Activated CD8-positive, alpha-beta T cell treated with anti-CD3 and anti-CD28 coated beads for 36 hours (primary cell): ENCODE measurements at places on chromosomes 12 and 14. TPM values are rescaled to one million over a fixed set of nuclear protein-coding genes. Genes with fewer than 3 reads are reported as not detected.

- no peak for DNase-seq
Observed at GRCh38 chr12:8742501-8742900, 44.7 kb downstream of the RIMKLB start.

GRCh38 chr14:72550513-72550912 is 343.4 kb downstream of the DPF3 start:
- DNase-seq: no peak

GRCh38 chr12:50620978-50621360 is 116.2 kb downstream of the DIP2B start:
- no peak for DNase-seq

DNA sequence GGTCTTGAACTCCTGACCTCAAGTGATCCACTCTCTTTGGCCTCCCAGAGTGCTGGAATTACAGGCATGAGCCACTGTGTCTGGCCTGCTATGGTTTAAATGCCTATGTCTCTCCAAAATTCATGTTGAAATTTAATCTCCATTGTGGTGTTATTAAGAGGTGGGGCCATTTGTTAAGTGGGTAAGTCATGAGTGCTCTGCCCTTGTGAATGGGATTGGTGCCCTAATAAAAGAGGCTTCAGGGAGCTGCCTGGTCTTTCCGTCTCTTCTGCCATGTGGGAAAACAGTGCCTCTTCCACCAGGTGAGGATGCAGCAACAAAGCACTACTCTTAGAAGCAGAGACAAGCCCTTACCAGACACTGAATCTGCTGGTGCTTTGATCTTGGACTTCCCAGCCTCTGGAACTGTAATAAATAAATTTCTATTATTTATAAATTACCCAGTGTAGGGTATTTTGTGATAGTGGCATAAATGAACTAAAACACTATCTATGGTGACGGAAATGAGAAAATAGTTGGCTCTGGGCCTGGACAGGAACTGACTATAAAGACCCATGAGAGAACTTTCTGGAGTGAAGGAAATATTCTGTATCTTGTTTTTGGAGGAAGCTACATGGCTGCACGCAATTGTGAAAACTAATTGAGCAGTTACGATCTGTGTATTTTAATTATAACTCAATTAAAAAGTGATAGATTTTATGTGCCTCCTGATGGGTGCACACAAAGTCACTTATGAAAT is 12.1 kb upstream of the ATP23 start:
- no peak for DNase-seq

GRCh38 chr12:131363393-131363792 is 347.5 kb upstream of the SFSWAP start:
- no peak for DNase-seq

DNA sequence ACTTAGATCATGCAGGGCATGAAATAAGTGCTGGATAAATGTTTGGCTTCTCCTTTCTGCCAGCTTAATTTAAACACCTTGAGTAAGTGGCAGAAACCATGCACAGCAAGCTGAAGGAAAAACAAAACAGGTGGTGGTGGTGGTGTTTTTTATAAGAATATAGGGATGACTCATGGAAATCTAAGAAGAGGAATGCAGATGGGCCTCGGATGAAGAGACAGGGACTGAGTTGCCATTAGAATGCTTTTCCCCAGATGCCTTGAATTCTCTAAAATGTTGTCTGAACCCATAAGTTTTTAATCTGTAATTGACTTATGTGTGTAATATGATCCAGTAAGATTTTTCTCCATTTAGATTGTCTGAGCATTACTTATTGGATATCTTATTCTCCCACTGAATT is 93.1 kb upstream of the ZDHHC17 start:
- no peak for DNase-seq

The PRH2 gene
- total RNA-seq: not detected

The SYCP3 gene
- total RNA-seq: 0.09 TPM

The ACRBP gene
- total RNA-seq: 2.0 TPM

- DNase-seq: peak; percentile 2
Observed at GRCh38 chr12:59472273-59472672, 123.6 kb upstream of the SLC16A7 start.

DNA sequence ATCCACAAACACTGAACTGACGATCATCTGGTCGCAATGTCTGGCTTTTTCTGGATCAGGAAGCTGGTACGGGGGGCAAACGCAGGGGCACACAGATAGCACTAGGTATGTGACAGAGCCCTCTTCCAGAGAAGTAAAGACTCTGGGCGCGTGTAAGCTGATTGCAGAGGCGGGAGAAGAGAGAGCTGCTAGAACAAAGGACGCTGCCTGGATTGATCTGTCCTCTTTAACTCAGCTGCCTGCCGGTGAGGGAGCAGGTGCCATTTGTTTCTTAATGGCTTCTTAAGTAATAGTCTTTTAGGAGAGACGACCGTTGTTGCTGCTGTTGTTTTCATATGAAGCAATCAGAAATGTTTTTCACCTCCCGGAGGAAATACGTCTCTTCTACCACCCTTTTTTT is 77.3 kb downstream of the GLT1D1 start:
- DNase-seq: no peak

DNA sequence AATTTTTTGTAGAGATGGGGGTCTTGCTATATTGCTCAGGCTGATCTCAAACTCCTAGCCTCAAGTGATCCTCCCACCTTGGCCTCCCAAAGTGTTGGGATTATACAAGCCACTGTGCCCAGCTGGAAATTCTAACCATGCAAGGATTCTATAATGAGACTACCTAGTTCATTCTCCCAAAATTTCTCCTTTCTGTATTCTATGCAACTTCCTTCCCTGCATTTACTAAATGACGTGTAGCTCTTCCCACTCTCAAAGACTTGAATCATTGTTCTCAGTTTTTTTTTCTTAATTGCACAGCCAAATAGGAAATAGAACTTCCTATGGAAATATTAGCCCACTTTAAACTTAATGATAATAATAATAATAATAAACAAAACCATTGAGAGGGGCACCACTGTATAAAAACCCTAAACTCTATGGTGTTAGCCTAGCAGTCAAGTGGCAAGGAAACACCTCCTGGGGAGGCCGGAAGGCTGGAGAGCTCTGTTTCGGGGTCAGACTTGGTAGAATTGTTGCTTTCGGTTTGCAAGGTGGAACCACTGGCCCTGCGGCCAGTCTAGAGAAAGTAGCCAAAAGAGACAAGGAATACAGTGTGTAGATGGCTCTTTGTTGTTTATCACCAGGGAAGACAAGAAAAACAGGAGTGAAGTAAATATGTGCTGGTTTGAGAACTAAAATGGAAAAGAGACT is 40.0 kb upstream of the TESC start:
- no peak for DNase-seq

The ARHGAP9 gene
- 128 TPM for total RNA-seq

The CLEC1A gene
- total RNA-seq: not detected

The RNF212B gene
- not detected for total RNA-seq

DNA sequence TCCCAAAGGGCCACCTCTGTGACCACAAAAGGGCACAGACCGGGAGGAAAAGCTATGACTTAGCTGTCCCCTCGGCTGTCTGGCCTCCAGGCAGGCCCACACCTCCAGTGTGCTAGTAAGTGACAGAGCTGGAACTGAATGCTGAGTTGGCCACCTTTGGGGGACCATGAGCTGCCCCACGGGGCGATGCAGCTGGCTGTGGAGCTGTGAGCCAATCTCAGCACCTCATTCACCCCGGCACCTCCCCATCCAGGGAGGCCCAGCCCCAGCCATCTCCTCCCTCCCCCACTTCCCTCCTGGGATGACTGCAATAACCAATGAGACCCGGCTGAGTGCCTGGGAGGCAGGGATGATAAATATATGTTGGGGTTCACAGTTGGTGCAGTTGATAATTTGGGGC is 12.2 kb upstream of the TESC start:
- no peak for DNase-seq

- no peak for DNase-seq
Observed at GRCh38 chr14:44211718-44212117, 295.4 kb downstream of the FSCB start.

DNA sequence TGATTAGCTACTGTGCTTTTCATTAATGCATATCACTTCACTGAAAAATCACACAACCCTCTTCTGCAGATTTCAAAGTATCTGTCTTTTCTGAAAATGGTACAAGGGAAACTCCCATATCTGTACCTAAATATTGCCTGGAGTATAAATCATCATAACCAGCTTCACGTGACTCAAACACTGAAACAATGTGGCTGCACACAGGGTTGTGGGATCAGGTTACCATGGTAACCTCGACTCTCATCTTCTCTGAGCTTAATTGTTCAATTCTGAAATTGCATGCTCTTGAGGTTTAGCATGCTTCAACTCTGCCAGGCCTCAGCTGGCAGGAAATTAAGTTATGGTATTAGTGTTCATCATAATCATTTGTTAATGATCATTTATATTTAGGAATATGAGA is 77.5 kb upstream of the CPSF6 start:
- peak; percentile 77 for DNase-seq

GRCh38 chr14:26773906-26774593 is 176.2 kb upstream of the NOVA1 start:
- no peak for DNase-seq

DNA sequence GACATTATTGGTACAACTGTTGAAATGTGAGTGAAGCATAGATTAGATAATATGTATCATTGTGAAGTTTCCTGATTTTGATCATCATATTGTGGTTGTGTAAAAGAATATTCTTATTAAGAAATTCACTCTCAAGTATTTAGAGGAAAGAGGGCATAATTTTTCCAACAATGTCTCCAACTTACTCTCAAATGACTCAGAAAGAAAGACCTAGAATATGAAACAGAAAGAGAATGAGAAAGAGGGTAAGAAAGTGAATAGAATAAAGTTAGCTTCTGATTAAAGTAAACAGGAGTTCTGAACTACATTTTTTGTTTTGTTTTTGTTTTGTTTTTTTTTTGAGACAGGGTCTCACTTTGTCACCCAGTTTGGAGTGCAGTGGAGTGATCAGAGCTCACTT is 123.0 kb downstream of the CPNE8 start:
- no peak for DNase-seq

DNA sequence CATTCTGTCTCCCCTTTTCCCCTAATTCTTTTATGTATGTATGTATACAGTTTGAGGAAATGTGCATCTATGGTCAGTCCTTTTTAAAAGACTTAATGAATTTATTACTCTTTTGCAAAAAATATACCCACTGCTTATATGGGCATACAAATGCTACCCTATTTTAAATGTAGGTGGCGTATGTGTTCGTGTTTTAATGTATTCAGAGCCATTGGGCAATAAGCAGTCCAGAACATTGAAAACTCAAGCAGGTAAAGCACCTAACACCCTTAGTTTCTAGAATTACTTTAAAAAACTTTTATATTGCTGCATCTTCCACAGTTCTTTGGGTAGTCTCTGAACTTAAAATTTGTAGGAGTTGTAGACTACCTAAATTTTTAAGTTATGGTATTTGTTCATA is 42.6 kb upstream of the A2ML1 start:
- no peak for DNase-seq

The GYS2 gene
- not detected for total RNA-seq

DNA sequence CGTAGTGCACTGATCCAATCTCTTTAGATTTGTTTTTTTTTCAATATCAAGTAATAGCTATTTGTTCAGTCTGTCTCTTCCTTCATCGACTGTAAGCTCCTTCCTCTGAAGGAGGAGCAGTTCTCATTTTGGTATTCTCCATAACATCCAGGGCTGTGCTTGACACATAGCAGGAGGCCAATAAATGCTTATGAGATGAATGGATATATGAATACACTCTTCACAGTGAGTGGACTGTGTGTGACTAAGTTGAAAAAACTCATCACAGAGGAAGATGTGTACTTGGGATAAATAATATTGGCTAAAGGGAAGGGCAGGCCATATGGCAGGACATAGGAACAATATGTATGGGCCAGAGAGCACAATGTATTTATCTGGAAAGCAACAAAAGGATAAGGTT is 205.3 kb upstream of the PRICKLE1 start:
- no peak for DNase-seq

The MAX gene
- 92.6 TPM for total RNA-seq

DNA sequence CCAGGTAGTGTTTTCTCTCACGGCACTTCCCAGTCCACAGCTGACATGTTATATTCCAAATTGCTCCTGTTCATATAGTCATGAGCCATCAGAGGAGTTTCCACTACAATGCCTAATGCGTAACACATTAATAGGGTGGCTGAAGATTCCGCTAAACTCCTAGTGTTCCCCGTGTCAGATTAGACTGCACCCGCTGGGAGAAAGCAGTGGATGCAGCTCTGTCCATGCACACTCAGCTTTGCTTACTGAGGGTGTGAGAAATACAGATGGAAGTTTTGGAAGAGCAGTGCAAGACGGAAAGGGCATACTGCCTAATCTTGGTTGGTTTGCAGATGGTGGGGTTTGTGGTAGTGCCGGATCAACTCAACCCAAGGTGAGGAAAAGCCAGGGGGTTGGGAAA is 5.6 kb downstream of the PPP1R3E start:
- DNase-seq: no peak

DNA sequence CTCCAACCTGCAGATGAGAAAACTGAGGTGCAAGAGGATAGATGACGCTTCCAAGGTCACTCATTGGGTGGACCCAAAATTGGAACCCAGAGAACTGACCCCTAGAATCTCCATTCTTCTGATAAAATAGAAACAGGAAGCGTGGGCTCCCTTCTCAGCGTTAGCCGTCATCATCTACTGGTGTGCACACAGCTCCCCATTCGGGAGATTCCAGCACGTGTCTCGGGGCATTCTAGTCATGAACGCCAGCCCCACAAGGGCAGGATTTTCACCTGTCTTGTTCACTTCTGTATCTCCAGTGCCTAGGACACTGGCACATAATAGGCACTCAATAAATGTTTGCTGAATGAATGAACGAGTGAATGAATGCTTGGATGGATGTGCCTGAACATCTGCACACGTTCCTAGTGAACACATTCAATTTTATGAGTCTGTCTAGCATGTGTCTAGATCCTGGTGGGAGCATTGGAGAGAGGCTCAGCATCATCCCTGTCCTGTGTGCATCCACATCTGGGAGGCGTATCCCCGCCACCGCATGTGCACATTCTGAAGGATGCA is 30.5 kb downstream of the RASAL1 start:
- DNase-seq: no peak

- no peak for DNase-seq
Observed at GRCh38 chr12:42308390-42308789, 17.5 kb downstream of the ZCRB1 start.

The CACNA2D4 gene
- 4.3 TPM for total RNA-seq

DNA sequence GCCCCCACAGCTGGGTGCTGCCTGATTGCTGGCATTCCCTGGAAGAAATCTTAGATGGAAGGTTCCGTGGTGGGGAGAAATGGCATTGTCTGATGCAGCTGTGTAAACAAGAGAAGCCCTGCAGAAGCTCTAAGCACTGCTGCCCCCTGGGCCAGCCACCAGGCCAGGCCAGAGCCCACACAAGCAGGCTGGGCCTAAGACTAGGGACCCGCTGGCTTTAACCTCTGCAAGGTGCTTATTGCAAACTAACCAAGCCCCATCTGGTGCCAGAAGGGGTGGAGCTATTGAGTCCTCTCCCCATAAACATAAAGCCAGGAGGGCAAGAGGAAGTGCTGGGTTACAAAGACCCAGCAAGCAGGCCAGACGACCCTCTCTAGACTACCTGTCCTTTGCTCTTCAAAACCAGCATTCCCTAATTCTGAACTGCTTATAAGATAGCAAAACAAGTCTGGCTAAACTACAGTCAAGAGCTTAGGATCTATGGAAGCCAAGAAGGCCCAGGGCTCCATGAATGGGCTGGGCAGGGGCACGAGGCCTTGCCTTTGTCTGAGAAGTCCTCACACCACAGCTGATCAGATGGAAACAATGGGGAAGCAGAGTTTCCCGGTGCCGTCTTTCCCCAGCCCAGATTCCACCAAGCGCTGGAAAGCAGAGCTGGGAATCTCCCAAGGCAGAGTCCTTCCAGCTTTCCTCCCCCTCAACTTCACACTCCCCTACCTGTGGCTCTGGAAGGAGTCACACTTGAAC is 28.8 kb downstream of the P2RX4 start:
- no peak for DNase-seq
